Myometrial cell (primary cell): ENCODE measurements at places on chromosomes 7 and 10. TPM values are rescaled to one million over a fixed set of nuclear protein-coding genes. Genes with fewer than 3 reads are reported as not detected.

The DRGX gene
- total RNA-seq, result not detected in 2 replicates

The TSPAN33 gene
- total RNA-seq, result 1.2 and 2.6 TPM in 2 replicates

The MMRN2 gene
- total RNA-seq, result 7.4 and 9.8 TPM in 2 replicates

The SEMA3D gene
- total RNA-seq, result under 0.01 and 0.58 TPM in 2 replicates

The TM9SF3 gene
- total RNA-seq, result 75.9 and 93.1 TPM in 2 replicates

The CPA1 gene
- total RNA-seq, result not detected in 2 replicates
